ACHN (cell line): ENCODE measurements at places on chromosomes 13 and 19.

- peak; percentile 90 for DNase-seq
Observed at GRCh38 chr13:46354156-46355087, 32.6 kb downstream of the RUBCNL start.

DNA sequence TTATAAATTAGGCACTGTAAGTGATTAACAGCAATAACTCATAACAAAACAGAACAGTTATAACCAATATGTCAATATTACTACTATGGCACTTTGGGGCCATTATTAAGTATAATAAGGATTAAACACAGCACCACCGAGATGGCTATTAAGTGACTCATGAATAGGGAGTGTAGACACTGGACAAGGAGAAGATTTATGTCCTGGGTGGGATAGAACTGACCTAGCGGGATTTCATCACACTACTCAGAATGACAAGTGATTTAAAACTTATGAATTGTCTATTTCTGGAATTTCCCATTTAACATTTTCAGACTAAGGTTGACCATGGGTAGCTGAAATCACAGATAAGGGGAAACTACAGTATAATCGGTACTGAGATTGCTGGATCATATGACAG lies 79.0 kb upstream of the SLC7A1 start:
- no peak for DNase-seq

DNA sequence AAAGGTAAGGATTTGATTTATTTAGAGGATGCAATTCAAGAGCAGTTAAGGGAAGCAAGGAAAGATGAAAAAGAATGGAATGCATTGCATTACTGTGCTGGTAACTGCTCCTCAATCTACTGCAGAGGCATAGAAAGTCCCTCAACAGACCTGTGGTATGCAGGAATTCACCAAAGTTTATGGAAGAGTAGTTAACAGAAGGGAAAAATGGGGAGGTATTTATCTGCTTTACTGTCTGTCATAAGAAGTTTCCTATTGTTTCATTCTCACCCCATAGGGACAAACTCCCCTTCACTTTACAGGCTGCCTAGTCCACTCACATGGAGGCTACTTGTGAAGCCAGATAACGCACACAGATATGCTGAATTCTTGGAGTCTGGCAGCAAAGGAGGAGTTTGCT lies 354.9 kb upstream of the SPRY2 start:
- DNase-seq, result no peak

DNA sequence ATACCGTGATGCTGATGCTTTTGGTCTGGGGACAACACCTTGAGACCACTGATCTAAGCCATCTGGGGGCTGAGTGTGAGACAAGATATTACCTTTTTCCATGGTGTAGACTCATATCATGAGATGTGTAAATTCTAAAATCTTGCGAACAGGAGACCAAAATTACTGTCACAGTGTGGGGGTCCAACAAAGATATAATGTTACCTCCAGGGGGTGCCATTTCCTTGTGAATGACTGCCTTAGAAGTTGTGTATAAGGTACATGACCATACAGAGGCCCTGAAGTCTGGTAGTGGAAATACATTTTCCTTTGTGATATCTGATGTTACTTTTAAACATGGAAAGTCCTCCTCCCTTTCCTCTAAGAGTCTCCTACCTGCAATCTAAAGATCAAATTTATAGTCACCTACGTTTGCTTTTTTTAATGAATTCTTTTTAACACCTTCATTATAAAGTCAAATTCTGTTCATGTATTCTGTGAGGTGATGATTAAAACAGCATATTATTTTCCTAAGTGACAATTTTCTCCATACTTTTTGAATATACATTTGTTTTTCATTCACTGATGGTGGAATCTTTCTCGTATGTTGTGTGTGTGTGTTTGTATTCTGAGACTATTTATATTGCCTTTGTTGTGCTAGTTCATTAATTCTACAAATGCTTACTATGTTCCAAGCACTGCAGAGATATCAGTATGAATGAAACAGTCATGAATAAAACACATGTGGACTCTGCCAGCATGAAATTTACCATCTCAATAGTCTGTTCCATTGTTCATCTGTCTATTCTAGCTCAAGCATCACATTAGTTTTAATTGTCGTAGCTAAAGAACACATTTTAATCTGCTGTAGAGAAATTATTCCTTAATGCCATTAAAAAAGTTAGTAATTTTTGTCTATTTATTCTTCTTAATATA lies 113.7 kb downstream of the RFC3 start:
- DNase-seq, result peak; percentile 52

GRCh38 chr19:28530406-28531035 lies 682.4 kb downstream of the UQCRFS1 start:
- no peak for DNase-seq

- no peak for DNase-seq
Observed at GRCh38 chr19:28345811-28346210, 867.1 kb downstream of the UQCRFS1 start.

GRCh38 chr19:1252821-1253513 lies 4.6 kb downstream of the MIDN start:
- DNase-seq, result peak; percentile 92

DNA sequence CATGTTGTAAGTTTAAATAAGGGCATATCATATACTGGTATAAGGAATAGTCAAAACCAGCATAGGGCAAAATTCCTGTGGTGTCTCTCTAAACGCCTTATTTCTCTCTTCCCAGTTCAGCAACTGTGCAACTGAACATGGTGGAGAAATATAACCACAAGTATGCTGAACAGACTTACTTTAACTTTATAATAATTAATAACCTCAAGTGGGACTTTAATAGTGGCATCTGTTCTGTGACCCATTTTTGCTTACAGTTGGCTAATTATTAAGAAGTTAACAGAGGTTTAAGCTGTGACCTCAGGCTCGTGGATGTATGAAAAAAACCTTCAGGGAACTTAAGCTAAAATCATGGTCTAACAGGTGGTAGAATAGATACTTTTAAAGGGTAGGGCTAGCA lies 54.3 kb downstream of the MICU2 start:
- DNase-seq, result peak; percentile 8

DNA sequence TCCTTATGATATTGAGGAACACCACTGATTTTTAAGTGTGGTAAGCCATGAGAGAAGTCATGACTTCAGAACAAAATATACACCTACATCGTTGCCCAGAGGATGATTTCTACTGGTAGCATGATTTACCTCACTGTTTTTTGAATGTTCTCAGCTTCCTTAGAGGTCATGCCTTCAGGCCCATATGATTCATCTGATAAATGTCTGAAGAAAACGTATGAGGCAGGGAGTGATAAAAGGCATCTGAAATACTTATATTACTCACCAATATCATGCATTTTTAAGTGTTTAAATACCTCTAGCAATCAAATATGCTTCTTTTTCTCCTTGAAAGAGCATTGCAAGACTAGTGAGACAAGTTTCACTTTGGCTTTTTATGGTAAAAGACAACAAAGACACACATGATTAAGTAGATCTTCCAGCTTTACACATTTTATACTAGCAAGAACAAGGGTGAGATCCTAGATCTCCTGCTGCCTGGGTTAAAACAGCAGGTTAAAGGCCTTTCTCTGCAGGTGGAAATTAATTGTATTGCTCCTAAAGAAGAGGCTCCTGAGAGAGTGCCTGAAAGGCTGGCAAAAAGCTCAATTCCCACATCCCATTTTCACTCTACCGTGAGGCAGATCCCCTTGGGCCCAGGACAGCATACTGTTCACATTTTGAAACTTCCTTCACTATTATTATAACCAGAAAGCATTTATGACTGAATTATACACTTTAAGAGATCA lies 432.4 kb downstream of the SLITRK1 start:
- DNase-seq, result no peak

- no peak for DNase-seq
Observed at GRCh38 chr13:102845289-102845629, 573 bp upstream of the ERCC5 start.

DNA sequence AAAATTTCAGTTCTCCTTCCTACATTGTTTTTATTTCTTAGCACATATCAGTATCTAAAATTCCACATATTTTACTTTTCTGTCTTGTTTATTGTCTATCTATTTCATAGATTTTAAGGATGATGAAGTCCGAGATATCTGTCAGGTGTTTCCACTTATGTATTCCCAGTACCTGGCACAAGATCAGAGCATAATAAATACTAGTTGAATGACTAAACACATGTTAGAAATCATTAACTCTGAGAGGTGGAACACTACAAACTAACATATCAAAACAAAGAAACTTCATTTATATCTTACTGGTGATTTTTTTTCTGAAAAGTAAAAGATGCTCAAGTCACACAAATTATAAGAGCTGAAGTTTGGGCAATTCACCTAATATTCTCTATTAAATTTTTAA lies 1208.3 kb downstream of the PCDH9 start:
- no peak for DNase-seq

DNA sequence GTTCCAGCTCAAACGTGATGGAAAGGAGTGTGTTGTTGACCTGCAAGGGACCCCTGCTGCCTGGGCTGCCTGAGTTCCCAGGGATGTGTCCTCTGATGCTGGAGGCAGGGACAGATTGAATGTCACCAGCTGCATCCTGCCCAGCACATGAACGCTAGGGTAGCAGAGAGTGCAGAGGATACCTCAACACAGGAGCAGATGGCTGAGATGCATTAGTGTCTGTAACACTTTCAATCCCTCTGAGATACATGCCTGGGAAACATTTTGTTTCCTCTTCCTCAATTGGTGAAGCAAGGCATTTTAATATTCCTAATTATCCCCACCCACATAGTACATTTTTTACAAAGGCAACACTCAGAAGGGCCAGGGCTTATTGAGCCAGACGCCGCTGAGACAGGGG lies 106.4 kb upstream of the UBL3 start:
- no peak for DNase-seq

DNA sequence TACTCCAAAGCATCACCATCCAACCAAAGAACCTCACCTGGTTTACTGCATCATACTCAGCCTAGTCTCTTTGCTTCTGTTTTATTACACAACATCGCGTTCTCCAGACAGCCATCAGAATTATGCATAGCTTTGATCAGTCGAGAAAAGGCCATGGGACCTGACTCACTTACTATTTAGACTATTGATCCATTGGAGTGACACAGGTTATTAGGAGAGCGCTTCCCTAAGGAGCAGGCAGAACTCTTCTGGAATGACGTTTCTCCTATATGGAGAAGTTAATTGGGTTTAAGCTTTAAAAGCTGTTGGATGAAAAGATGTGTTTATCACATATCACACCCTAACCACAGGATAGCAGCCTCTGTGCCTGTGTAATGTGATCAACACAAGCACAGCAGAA lies 649.1 kb upstream of the SLC10A2 start:
- no peak for DNase-seq

GRCh38 chr19:9850235-9850959 lies 15.3 kb downstream of the PIN1 start:
- DNase-seq, result no peak

DNA sequence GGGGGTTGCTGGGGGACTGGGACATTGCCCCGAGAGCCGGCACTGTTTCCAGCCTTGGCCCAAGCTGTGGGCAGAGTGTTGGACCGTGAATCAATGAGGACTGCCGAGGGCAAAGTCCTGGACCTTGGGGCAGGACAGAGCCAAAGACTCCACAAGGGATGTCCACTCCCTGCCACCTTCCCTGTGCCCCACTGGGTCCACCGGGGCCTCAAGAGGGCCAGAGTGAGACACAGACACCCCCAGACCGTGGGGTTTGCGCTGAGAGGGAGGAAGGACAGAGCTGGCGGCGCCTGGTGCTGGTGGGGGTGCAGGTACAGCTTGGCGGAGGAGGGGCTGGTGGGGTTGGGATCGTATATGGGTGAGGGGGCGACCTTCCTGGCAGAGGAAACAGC lies 11.8 kb downstream of the MAST3 start:
- no peak for DNase-seq

- no peak for DNase-seq
Observed at GRCh38 chr19:51320280-51320657, 8.8 kb downstream of the IGLON5 start.

DNA sequence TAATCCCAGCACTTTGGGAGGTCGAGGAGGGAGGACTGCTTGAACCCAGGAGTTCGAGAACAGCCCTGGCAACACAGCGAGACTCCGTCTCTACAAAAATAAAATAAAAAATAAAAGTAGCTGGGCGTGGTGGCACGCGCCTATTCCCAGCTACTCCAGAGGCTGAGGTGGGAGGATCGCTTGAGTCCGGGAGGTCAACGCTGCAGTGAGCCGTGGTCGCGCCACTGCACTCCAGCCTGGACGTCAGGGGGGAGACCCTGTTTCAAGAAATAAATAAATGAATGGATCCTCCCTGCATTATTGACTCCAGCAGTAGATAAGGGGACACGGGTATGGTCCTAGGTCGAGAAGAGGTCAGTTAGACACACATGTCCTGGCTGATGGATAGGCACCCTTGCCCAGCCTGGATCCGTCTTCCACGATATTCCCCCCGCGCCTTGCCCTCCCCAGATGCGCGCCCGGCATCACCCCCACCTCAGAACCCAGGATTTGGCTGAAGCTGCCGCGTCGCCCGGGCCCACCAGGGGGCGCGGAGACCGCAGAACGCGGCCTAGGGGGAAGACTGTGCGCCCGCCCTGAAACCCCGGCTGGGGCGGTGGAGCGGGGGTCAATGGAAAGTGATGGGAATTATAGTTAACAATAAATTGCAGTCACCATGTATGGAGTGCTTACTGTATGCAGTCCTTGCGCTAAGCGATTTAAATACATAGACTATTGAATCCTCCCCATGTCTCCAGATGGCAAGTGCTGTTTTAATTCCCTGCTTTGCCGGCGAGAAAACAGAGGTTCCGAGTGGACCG lies 2.1 kb upstream of the HOOK2 start:
- peak; percentile 71 for DNase-seq

DNA sequence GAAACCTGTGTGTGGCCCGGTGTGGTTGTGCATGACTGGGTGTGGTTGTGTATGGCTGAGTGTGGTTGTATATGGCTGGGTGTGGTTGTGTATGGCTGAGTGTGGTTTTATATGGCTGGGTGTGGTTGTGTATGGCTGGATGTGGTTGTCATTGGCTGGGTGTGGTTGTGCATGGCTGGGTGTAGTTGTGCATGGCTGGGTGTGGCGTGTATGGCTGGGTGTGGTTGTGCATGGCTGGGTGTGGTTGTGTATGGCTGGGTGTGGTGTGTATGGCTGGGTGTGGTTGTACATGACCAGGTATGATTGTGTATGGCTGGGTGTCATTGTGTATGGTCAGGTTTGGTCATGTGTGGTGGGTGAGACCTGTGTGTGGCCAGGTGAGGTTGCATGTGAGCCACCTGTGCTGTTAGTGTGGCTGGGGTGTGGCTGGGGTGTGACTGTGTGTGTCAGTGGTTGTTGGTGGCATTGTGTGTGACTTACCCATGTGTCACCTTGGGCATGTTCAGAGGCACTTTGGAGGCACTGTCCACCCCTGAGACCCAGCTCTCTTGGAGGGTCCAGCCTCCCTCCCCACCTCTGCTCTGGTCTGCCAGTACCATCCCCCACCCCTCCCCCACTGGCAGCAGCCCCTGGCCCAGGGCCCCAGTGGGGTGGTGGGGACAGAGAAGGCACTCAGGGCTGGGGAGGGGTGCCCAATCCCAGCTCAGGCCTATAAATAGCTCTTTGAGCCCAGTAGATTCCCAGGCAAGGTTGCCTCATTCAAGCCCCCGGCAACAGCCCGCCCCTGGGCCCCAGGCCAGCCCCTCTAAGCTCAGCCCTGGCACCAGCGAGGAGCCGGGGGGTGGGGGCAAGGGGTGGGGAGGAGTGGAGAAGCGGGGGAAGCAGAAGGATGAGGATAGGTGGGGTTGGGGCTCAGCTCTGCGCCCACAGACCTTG lies 3.9 kb upstream of the NCAN start:
- DNase-seq, result no peak
